Activated naive CD4-positive, alpha-beta T cell treated with anti-CD3 and anti-CD28 coated beads, Interleukin-2, amount 50 U/mL, for 72 hours (primary cell): ENCODE measurements at places on chromosomes 1 and 21. TPM values are rescaled to one million over a fixed set of nuclear protein-coding genes. Genes with fewer than 3 reads are reported as not detected.

Gene TSPAN2
- total RNA-seq = 0.43 TPM

DNA sequence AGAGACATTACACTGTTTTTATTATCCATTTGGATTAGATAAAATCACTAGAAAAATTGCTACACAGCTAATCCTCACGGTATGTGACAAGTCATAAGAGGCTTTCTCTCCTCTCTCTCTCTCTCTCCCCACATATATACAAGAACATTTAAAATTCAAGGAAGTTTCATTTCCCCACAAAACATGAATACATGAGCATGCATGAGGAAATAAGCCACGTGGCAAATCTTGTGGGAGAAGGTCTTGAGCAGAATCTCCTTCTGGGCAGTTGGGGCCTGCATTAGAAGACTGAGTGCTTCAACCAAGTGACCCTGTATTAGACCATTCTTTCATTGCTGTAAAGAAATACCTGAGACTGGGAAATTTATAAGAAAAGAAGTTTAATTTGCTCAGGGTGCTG lies 1313.1 kb downstream of the MRPL39 start:
- DNase-seq = no peak

- DNase-seq = no peak
Measured at GRCh38 chr1:201781437-201781836, 47.5 kb upstream of the IPO9 start.

- DNase-seq = no peak
Measured at GRCh38 chr21:35521293-35521692, 472.2 kb upstream of the RUNX1 start.

Gene RIPPLY3
- total RNA-seq = not detected

GRCh38 chr1:38028105-38028591 lies 15.6 kb downstream of the UTP11 start:
- peak; percentile 85 for DNase-seq

DNA sequence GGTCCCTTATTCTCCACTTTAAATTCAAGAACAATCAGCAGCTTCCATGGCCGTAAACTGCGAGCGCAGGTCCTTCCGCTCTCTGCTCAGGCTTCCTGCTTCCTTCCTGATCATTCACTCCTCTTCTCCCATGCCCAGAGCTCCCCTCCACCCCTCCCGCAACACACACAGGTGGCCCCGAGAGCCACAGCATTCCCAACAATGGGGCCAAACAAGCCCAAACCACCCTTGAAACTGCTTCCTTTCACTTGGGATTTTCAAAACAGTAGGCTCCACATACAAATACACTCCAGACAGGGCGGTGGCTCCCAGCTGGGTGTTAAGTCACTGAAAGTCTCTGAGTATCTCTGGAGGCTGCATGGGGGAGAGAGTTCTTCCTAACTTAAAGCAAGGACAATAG lies 11.4 kb downstream of the FAM89A start:
- no peak for DNase-seq

Gene RNF220
- 76.1 TPM for total RNA-seq

Gene TNFRSF4
- 166 TPM for total RNA-seq

- DNase-seq = no peak
Measured at GRCh38 chr1:40372658-40373322, 737 bp upstream of the SMAP2 start.

DNA sequence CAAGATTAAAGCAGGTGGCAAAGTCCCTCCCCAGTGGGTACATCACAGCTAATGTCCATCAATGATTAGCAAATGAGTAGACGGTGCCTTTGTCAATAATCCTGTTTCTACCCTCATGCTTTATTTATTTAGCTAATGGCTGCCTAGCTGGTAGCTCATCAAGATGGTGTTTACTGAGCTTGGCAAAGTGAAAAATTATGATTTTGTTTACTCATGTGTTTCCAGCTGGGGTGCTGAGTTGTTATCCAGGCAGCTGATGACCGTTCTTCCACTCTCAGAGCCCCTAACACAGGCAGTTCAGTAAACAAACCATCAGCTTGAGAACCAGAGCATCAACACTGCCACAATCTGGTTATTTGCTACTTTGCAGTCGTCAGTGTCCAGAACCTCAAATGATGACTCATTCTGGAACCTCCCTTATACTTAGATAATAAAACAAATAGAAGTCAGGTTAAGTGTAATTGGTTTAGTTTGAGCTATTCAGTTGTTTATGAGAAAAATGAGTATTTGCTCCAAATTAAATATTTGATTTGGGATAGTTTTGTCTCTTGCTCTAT lies 163.9 kb downstream of the ST6GALNAC5 start:
- DNase-seq = no peak

Gene FCGR1A
- not detected for total RNA-seq
